ENCODE measurements at places on chromosomes 5 and 9.

- no peak for DNase-seq
These were observed 148.8 kb upstream of the ABCA1 start for GRCh38 chr9:105076729-105077128.

DNA sequence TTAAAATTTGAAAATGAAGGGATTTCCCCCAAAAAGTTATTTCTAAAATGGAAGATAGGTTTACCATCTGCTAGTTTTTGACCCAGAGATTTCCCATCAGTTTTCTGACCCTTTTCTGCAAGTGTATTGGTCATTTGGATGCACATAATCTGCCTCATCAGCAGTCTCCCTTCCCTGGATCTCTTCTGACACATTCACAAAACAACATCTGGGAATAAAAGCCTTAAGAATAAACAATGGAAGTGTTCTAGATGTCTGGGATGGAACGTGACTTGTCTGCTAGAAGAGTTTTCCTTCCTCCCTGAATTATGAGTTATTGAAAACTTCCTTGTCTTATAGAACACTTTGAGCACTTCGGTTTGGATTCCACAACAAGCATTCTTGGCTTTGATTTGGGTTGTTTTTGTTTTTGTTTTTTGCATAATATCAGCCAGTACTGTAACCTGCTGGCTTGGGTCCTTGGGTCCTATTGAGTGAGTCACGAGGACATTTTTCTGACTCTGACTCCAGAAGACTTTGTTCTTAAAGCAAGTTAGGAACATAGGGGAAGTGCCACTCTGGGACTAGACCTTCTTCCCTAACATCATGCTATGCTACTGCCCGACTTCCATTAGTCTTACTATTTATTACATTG lies 18.2 kb upstream of the ESM1 start:
- DNase-seq, result no peak

GRCh38 chr9:27528886-27529315 lies 713 bp downstream of the MOB3B start:
- DNase-seq, result peak; percentile 37

GRCh38 chr5:6585168-6585567 lies 47.7 kb downstream of the NSUN2 start:
- DNase-seq, result no peak

DNA sequence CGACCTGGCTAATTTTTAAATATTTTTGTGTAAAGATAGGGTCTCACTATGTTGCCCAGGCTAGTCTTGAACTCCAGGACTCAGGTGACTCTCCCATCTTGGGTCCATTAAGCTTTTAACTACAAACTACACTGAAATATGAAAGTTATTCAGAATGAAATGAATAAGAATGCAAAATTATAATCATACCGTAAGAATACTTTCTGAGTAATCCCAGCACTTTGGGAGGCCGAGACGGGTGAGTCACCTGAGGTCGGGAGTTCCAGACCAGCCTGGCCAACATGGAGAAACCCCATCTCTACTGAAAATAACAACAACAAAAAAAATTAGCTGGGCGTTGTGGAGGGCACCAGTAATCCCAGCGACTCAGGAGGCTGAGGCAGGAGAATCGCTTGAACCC lies 1.1 kb upstream of the ORM1 start:
- DNase-seq, result no peak

GRCh38 chr5:146877783-146878475 lies 628 bp downstream of the PPP2R2B start:
- peak; percentile 3 for DNase-seq

- DNase-seq, result no peak
These were observed 1365.3 kb upstream of the WWC1 start for GRCh38 chr5:166926138-166926537.

GRCh38 chr9:76032797-76033373 lies 142.4 kb downstream of the PCSK5 start:
- DNase-seq, result no peak

GRCh38 chr9:90240541-90240940 lies 402.1 kb downstream of the DIRAS2 start:
- DNase-seq, result no peak

GRCh38 chr9:99239341-99240060 lies 17.4 kb downstream of the SEC61B start:
- DNase-seq, result no peak

DNA sequence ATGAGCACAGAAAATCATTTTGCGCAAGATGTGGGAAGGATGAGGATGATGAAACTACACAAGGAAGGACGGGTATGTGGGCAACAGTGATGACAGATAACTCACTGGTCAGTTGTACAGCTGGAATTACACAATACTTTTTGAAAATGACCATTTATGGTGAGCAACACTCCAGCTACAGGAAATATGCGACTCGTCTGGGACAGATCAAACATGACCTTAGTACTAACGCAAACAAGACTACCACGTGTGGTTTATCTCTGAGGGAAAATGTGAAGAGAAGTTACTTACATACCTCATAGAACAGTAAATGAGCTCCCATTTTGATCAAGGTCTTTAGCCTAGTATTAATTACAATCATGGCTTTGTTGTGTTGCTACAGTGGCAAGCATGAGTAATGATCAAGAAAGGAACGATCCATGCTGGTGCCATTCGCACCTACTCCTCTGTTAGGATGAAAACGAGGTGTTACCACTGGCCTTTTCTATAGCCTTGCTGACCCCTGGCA lies 456.9 kb downstream of the BNC2 start:
- DNase-seq, result no peak

DNA sequence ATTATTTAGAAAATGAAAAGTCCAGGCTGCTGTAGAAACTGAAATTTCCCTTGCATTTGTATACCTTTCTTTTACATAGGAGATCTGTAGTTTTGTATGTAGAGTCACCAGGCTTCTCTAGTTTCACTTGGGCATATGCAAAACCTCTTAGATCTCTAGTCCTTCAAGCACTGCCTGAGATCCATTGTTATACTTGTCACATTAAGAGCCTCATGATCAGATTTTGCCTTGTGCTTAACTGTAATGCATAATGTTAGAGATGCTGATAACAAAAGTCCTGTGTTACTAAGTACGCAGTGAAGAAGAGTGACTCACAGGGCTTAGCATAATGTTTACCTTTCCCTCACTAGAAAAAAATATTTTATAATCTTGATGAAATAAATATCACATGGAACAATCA lies 250.2 kb downstream of the CYLC2 start:
- DNase-seq, result no peak

DNA sequence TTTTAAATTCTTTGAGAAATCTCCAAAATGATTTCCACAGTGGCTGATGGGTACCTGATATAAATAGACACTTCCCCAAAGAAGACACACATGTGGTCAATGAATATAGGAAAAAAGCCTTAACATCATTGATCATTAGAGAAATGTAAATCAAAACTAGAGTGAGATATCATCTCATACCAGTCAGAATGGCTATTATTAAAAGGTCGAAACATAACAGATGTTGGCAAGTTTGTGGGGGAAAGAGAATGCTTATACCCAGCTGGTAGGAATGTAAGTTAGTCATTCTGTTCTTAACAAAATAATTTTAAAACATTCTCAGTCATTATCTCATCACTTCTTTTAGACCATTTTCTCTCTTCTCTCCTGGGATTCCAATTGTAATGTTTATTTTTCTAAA lies 1666.0 kb upstream of the ACO1 start:
- no peak for DNase-seq

DNA sequence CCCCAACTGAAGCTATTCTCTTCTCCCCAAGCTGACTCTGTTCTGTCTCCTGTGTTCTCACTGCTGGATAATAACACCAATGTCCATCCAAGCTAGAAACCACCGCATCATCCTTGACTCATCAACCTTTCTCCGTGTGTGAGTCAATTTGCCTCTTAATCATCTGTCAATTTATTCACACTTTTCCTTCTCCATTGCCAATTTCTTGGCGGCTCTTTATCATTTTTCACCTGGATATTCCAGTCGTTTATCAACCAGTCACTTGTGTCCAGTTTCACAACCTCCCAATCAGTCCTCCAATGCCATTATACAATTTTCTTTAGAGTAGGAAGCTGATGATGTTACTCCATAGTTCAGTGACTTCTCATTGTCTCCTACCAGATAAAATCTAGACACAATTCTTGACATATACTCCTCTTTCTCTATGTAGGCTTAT lies 45.4 kb upstream of the LIFR start:
- DNase-seq, result no peak

DNA sequence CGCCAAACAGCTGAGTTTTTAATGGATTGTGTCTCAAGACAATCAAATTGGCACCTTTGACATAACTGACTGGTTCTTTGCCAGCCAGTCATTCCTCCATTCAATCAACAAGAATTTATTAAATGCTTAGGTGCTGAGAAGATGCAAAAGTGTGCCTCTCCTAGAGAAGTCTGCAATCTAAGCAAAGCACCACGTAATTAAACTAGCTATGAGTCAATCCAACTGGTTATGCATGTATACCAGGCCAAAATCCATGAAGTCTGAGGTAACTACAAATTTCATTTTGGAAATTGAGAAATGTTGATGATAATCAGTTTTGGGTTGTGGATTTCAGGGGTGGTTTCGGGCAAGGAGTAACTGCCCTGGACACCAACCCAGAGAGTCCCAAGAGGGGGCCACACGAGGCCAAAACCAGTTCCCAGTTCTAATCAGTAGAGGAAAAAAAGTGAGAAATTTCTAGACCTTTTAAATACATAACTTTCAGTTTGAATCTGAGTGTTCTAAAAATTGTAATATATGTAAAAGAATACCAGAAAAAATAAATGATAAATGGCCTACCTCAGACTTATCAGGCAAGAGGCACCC lies 92.6 kb downstream of the EFNA5 start:
- no peak for DNase-seq

DNA sequence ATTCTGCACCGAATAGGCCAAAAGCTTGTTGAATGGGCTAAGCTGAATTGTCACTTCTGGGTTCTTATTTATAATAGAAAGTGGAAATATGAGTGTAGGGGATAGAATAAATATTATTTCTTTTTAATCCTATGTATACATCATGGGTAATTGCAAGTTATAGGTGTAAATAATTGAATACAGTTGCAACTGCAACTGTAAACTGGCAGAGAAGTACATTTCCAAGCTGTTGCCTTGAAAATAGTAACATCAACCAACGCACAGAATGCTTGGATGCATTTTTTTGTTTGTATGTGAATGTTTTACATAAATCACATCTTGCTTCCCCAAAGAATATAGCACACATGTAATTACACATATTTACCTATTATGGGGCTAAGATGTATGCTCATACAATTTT lies 234.1 kb downstream of the NNT start:
- no peak for DNase-seq

- no peak for DNase-seq
These were observed 532.4 kb downstream of the TLR4 start for GRCh38 chr9:118236625-118237024.

- DNase-seq, result no peak
These were observed 52.3 kb upstream of the CAVIN4 start for GRCh38 chr9:100525563-100525962.

- DNase-seq, result no peak
These were observed 176.6 kb downstream of the FBXL7 start for GRCh38 chr5:15676591-15676990.

GRCh38 chr9:134126373-134126772 lies 9.5 kb upstream of the WDR5 start:
- DNase-seq, result no peak

DNA sequence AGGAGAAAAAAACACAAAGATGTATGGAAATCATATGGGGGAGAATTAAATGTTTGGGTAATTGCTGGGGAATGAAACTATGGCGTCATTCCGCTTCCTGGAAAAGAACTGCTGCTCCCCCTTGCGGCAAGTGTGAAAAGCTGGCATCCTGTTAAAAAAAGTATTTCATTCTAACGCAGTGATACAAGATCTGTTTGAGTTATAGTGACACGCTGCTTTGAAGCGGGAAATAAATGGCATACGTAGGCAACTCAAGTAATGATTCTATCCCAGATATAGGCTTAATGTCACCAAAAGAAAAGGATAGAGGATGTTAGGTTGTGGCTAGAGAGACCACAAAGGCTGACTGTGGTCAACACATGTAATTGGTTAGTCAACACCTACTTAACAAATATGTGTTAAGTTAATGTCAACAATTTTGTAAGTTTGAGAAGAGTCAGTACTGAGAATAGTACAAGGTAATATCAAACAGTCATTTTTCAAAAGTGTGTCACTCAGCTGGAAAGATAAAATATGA lies 70.2 kb upstream of the ALDH1A1 start:
- peak; percentile 2 for DNase-seq

DNA sequence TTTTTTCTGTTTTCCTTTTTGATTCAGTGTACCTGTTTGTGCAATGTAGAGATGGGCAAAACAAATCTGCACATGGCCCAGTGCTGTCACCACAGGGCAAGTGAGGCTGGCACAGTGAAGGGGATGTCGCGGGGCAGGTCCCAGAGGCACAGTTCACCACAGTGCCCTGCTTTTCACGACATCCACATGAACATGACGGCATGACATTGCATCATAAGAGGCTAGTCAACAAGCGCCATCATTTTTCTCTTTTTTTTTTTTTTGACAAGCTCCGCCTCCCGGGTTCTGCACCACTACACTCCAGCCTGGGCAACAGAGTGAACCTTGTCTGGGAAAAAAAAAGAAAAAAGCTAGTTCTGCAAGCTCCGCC lies 42.9 kb upstream of the VDAC1 start:
- DNase-seq, result no peak

DNA sequence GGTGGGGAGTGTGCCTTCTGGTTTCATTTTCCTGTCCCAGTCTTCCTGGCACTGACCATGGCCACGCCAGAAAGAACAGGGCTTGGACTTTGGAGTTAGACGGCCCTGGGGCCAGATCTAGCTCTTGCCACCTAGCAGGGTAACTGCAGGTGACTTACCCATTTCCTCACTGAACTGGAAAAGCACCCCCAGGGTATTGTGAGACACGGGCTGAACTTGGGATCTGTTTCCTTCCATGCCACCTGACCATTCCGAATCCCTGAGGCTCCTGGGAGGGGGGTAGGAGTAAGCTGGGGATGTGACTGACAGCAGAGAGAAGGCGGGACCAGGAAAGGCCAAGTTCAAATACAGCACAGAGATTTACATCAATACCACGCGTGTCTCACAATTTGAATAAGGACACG lies 9.4 kb downstream of the HNRNPAB start:
- DNase-seq, result no peak

DNA sequence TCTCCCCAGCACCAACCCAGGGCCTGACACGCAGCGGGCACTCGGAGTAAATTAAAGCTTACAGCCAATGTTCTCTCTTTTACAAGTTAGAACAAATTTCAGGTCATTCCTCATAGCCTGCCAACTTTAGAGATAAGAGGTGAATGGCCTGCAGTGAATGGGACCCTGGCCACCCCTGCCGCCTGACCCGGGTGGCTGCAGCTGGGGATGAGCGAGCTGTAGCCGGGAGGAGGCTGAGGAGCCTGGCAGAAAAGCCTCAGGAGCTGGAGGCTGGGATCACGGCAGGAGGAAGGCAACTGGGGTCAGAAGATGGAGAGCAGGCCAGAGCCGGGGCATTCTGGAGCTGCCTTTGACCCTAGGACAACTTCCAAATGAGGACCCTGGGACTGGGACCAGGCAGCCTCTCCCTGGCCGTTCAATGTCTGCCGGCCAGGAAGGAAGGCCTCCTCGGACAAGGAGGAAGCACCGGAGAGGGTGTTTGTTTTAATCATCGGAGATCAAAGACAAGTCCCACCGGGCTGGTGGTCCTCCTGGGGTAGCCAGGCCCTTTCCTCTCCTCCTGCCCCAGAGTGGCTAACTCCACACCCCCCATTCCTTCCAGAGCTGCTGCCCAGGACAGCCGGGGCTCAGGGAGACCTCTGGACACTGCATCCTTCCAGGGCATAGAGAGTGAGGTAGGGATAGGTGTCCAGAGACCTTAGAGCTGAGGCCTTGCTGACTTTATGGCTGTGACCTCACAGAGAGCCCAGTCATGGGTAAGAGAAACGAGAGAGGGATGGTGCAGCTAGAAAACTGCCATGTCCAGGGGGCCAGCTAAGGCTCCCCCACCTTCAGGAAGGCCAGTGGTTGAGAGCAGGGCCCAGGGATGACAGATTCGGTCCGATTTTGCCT lies 87.3 kb upstream of the LMX1B start:
- no peak for DNase-seq

GRCh38 chr9:113471566-113471965 lies 8.0 kb downstream of the RGS3 start:
- DNase-seq, result no peak
